Amniotic stem cell (primary cell): ENCODE measurements at places on chromosomes 6 and 20.

- no peak for DNase-seq
Observed at GRCh38 chr6:89372506-89372901, 20.0 kb upstream of the UBE2J1 start.

GRCh38 chr20:1803061-1803931 is 91.9 kb upstream of the SIRPA start:
- peak; percentile 11 for DNase-seq

GRCh38 chr20:43977252-43977651 is 62.6 kb downstream of the TOX2 start:
- no peak for DNase-seq

DNA sequence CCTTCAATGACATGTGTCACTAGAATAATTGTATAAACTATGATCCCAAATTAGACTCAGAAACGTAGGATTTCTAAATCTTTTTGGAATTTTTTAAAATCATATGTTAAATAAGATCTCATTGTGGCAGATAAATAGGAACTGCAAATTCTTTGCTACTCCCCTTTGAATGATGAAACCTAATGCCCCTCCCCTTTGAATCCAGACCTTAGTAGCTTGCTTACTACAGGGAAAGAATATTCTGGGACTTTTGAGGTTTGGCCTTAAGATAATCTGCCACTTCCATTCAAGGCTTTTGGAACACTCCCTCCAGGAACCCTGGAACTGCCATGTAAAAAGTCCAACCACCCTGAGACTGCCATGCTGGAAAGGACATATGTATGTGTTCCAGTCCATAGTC is 7.1 kb downstream of the TDP2 start:
- DNase-seq: no peak

DNA sequence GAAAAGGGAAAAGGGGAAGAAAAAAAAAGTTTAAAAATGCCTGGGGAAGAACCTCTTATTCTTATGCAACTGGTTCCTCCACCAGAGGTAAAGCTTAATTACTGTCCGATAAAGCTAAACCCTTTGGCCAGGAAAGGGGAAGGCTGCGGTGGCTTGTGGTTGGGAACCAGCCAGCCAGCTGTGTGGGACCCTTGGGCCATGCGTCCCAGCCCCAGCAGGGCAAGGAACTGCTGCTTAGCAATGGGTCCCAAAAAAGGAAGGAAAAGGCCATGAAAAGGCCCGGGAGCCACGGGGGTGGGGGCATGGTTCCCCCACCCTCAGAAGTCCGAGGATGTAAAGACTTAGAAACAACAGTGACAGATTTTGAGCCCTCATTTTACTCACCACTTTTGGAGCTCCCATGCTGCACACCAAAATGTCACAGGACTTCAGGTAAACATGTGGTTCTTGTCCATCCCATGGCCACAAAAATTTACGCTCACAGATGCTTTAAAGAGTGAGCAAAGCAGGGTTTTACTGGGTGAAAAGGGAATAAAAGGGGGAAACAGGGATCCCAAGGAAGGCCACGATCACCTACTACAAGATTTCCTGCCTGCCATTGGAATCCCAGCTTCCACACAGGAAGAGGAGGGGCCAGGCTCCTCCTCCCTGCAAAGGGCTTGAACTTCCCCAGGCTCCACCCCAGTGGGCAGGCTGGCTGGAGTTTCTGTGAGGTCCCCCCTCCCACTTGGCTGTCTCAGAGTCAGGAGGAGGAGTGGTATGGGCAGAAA is 1234.7 kb upstream of the GJE1 start:
- DNase-seq: no peak

DNA sequence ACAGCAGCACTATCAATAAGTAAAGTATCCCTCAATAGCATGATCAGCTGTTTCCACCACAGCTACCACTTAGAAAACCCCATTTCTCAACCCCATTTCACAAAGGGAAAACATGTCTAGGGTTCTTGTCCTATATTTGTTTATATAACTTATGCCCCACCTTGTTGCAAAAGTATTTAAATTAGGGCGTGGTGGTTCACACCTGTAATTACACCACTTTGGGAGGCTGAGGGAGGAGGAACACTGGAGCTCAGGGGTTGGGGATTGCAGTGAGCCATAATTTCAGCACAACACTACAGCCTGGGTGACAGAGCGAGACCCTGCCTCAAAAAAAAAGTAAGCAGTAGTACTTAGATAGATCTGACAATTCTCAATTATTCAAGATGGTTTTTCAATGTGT is 3.7 kb downstream of the MRPL14 start:
- no peak for DNase-seq

GRCh38 chr6:166599205-166599604 is 12.7 kb upstream of the RAMACL start:
- DNase-seq: no peak

- no peak for DNase-seq
Observed at GRCh38 chr20:33070111-33071053, 9.1 kb upstream of the BPIFB4 start.

- DNase-seq: no peak
Observed at GRCh38 chr6:42264162-42264851, 46.6 kb upstream of the MRPS10 start.

DNA sequence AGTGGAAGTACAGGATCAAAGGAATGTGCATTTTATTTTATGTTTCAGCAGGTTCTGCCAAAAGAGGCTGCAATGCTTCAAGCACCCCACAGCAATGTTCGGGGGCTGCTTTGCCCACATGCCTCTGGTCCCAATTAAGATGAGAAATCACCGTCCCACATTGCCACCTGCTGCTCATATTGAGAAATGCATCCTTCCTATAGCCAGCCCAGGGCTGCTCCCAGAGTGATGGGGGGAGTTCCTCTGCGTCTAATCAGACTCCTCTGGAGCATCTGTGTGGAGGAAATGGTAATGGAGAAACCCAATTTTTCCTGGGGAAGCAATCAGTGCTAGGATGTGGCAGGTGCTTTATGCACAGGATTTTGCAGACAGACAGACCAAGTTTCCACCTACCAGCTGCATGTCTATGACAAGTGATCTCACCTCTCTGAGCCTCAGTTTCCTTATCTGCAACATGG is 33.7 kb downstream of the PTGIS start:
- no peak for DNase-seq

- DNase-seq: no peak
Observed at GRCh38 chr20:6882561-6883291, 115.2 kb downstream of the BMP2 start.

DNA sequence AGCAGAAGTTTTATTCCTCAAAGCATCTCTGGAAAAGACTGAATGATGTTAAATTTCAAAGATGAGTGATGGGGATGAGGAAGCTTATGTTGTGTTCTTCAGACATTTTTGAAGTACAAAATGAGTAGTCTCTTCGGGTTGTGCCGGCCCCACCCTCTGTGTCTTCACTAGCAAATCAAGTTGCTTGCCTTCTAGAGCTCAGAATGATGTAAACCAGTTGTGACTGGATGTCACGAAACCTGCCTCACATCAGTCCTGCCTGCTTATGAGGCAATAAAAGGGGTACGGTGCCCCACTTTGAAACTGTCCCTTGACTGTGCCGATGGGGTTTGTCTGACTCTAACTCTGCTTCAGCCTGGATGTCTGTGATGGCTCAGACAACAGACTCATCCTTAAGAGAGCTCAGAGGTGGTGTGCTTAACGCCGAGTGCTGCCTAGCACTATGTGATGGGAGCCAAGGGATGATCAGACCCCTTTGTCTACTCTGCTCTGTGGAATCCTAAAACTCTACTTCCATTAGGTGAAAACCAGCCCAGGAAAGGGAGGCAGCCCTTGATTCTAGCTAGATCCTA is 19.0 kb downstream of the TOMM34 start:
- no peak for DNase-seq

DNA sequence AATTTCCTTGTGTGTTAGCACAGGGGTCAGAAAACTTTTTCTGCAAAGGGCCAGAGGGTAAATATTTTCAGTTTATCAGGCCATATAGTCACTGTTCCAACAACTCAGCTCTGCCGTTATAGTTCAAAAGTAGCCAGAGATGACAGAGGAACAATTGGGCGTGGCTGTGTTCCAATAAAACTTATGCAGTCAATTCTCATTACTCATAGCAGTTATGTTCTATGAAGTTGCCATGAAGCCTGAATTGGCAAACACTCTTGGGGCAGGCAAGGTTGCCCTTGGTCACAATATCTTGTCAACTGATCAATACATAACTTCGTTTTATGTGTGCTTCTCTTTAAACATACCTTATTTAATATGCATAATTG is 304.2 kb downstream of the TFAP2C start:
- DNase-seq: no peak

- DNase-seq: no peak
Observed at GRCh38 chr20:61956396-61957342, 109.0 kb downstream of the TAF4 start.

- DNase-seq: no peak
Observed at GRCh38 chr6:150373260-150373701, 4.5 kb downstream of the IYD start.

GRCh38 chr6:135833771-135834170 is 17.7 kb upstream of the PDE7B start:
- DNase-seq: no peak

GRCh38 chr6:157760589-157761330 is 62.3 kb upstream of the SNX9 start:
- DNase-seq: peak; percentile 48

DNA sequence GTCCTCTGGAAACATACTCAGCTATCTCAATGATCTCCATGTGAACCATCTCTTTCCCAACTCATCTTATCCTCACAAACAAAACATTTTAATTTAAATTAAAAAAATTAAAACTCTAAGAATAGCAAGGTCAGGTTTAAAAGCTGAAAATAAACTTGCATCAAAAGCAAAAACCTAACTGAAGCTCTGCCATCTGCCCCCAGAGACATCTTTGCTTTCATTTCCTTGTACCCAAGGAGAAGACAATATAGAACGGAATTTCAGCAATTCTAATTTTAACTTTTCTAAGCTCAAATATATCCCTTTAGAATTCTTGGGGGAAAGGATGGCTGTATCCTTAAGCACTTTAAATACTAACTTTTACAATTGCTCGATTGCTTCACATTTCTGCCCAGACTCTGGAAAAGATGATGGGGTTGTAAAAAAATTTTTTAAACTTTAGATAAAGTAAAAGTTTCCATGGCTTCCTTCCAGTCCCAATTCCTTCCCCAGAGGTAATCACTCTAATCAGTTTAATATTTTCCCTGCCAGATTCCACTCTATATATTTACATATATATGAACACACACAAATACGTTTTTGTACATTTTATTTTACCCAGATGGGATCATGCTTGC is 69.2 kb upstream of the SMIM29 start:
- no peak for DNase-seq

DNA sequence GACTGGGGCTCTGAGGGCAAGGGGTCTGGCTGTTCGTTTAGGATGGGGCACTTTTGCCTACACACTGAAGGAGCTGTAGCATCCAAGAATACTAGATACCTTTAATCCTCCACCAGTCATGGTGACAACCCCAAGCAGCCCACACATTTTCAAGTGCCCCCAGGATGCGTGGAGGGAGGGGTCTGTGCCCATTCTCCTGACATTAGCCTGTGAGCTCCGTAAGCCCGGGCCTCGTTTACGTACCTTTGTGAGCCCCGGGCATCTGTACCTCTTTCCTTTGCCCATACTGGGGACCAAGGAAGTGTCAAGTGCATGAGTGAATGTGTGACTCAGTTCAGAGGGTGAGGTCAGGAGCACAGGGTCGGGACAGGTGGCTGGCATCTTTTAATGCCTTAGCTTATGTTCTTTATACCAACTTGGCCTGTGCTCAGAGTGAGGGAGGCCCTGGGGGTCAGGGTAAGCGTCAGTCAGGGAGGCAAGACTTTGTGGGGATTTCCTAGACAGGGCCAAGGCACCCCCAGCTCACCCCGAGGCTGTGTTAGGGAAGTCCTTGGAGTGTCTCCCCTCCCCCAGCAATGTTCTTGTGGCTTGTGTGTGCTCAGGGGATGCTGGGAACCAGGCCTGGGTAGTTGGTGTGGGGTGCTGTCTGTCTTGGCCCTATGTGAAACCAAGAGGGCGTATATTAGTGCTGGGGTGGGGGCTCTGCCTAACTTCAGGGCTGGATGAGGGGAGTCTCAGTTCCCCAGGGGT is 12.9 kb downstream of the VEGFA start:
- no peak for DNase-seq

- DNase-seq: no peak
Observed at GRCh38 chr6:142372348-142372747, 70.5 kb downstream of the ADGRG6 start.

DNA sequence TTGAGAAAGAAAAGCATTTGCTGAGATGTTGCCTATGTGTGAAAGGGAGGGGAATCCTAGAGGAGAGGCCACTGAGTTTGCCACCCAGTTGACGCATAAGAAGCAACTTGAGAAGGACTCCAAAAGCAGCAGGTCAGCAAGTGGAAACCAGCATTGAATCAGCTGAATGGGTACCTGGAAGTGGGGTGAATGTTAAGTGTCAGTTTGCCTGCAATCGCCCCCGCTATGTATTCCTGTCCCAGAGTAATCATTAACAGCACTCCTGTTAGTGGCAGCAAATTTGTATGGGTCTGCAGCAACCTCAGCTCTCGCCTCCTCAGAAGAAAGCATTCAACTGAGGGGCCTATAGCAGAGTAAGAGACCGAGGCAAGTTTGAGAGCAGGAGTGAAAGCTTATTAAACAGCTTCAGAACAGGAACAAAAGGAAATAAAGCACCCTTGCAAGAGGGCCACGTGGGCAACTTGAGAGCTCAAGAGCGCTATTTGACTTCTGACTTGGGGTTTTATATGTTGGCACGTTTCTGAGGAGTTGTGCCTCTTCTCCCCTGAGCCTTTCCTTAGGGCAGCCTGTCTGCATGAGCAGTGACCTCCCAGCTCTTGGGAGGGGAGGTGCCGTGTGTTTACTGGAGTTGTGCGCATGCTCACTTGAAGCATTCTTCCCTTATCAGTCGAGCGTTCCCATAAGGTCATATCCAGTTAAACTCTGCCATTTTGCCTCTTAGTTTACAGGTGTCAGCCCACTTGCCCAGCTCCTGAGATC is 122.6 kb upstream of the PHACTR1 start:
- no peak for DNase-seq

DNA sequence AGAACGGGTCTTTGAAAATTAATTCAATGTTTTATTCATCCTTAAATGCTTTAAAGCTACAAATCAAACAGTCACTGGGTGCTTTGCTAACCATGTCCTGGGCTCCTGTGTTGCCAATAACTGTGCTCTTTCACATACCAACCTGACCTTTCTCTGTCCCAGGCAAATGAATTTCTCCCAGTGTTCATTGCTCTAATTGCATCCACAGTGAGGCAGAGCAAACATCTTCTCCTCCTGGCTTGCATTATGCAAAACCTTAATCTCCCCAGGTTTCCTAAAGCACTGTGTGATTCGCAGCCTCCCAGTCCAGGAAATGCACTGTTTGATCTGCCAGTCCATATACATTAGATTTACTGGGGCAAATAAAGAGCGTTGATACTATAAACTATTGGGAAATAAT is 219.0 kb downstream of the PREX1 start:
- no peak for DNase-seq

- DNase-seq: no peak
Observed at GRCh38 chr20:47960769-47961541, 175.7 kb upstream of the SULF2 start.

- DNase-seq: no peak
Observed at GRCh38 chr6:100509101-100509500, 44.4 kb upstream of the SIM1 start.
